ENCODE measurements at places on chromosomes 6 and 20. TPM values are rescaled to one million over a fixed set of nuclear protein-coding genes. Genes with fewer than 3 reads are reported as not detected.

- no peak for DNase-seq
Observed at GRCh38 chr6:143621876-143622605, 55.7 kb upstream of the PHACTR2 start.

- peak; percentile 65 for DNase-seq
Observed at GRCh38 chr6:3442431-3443220, 14.2 kb downstream of the SLC22A23 start.

- no peak for DNase-seq
Observed at GRCh38 chr6:11598687-11599086, 61.1 kb downstream of the TMEM170B start.

DNA sequence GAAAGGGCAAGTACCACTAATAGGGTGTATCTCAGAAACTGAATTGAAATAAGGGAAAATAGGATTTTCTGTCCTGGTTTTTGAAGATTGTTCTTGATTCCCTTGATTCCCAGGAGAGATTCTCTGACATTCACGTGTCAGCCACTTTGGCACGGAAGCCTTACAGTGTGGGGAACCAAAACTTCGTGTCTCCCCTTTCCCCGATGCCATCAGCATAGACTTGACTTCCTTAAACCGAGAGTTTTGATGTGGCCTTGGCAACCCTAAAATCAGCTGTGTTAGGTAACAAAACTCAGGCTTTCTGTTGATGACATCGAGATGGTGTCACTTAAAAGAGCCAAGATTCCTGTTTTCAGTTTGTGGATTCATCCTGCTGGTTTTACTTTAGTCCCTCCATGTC, 7.5 kb downstream of the HMGN4 start:
- DNase-seq: no peak

The NRM gene
- 20.1 TPM for total RNA-seq

The POM121L2 gene
- not detected for total RNA-seq

The SYNE1 gene
- total RNA-seq: 9.8 TPM

All from H4 (cell line).